ENCODE measurements at places on chromosomes 7 and 10. TPM values are rescaled to one million over a fixed set of nuclear protein-coding genes. Genes with fewer than 3 reads are reported as not detected.

GSAP gene
- 16.3 TPM for total RNA-seq

PARP12 gene
- 13.8 TPM for total RNA-seq

GRCh38 chr10:121853950-121854349 lies 73.9 kb downstream of the ATE1 start:
- H3K4me3 ChIP-seq, result no peak overlapping the region
- no peak for DNase-seq
- peaks cover 3% of the 10 kb centered on the region for H3K36me3 ChIP-seq
- H3K27ac ChIP-seq, result peak overlapping the region; percentile 72
- H3K27me3 ChIP-seq, result no peaks in the 10 kb centered on the region
- H3K4me1 ChIP-seq, result peaks cover 18% of the 10 kb centered on the region

GRCh38 chr10:84447701-84448400 lies 119.5 kb downstream of the CCSER2 start:
- H3K36me3 ChIP-seq, result no peaks in the 10 kb centered on the region
- H3K4me1 ChIP-seq, result no peaks in the 10 kb centered on the region
- no peak for DNase-seq
- no peaks in the 10 kb centered on the region for H3K27me3 ChIP-seq

Data from hepatocyte (in vitro differentiated cells).